Right ventricle myocardium inferior (tissue), 1 donor: ENCODE measurements at places on chromosomes 1 and 21.

DNA sequence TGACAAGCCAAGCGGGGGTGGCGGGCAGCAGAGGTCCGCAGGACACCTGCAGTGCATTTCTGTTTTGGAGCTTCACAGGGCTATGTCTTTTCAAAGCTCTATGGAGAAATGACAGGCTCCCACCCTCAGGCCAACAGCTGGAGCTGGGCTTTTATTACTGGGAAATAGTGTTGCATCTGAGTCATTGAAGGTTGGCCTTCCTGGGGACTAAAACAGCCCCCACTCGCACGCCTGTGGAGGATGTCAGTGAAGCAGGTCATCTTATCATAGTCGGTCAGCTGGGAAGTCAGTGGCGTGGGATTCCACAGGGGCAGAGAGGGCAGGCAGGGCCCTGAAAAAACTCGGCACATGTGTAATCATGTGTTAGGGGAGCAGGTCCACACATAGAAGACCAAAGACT, 55.3 kb downstream of the NTPCR start:
- DNase-seq: no peak

DNA sequence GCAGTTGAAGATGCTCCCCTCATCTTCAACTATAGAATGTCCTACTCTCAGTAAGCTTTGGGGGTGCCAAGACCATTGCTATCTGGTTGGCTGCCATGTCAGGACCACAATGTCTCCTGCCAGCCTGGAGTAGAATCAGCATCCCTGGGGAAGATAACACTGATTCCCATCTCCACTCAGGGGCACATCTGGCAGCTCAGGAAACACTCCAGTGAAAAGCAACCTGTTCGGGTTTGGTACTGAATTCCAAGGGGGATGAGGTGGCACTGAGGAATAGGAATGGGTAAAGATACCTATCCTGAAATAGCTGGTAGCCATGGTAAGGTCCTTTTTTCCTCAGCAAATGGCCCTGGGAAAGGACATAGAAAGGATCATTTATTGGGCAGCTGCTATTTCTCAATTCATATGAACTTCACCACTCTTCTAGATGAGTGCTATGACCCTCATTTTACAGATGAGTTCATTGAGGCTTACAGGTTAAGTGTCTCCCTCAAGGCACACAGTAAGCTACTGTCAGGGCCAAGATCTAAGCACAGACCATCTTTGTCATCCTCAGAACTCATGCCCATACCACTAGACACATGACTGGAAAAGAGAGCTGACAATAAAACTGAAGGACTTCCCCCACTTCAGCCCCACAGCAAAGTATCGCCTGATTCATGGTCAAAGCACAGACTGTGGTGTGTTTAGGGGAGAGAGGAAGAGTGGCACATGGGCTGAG, 31.4 kb downstream of the AK2 start:
- DNase-seq: no peak

GRCh38 chr1:61853583-61853982, 111.3 kb downstream of the PATJ start:
- DNase-seq: no peak

DNA sequence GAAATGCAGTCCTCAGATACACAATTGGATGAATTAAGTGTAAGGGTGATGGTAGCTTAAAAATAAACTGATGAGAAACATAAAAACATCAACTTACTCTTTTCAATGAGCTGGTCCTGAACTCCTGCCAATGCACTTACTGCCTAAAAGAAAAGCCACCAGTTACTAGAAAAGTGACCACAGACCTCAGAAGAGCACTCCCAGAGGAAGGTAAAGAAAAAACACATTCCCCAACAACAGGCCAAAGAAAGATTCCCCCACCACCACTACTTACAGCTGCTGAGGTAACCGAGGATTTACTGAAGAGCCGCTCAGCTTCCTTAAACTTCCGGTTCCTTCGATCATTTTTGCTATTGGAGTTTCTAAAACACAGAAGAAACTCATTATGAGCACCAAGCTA, 5.4 kb downstream of the MEAF6 start:
- no peak for DNase-seq

DNA sequence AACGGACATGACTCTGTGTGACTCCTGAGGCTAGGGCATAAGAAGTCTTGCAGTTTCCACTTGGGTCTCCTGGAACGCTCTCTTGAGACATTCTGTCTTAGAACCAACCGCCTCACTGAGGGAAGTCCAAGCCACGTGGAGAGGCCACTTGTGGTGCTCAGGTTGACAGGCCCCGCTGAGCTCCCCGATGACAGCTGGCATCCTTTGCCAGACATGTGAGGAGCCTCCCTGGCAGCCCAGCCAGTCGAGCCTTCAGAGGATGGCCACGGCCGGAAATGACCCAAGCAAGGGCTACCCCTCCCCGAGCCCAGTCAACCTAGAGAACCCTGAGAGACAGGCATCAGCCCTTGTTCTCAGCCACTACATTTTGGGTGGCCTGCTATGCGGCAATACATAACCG, 20.7 kb downstream of the PLEKHA6 start:
- DNase-seq: no peak

GRCh38 chr21:38956007-38956406, 150.3 kb downstream of the ETS2 start:
- no peak for DNase-seq

GRCh38 chr1:240341365-240342250, 249.9 kb downstream of the FMN2 start:
- no peak for DNase-seq

DNA sequence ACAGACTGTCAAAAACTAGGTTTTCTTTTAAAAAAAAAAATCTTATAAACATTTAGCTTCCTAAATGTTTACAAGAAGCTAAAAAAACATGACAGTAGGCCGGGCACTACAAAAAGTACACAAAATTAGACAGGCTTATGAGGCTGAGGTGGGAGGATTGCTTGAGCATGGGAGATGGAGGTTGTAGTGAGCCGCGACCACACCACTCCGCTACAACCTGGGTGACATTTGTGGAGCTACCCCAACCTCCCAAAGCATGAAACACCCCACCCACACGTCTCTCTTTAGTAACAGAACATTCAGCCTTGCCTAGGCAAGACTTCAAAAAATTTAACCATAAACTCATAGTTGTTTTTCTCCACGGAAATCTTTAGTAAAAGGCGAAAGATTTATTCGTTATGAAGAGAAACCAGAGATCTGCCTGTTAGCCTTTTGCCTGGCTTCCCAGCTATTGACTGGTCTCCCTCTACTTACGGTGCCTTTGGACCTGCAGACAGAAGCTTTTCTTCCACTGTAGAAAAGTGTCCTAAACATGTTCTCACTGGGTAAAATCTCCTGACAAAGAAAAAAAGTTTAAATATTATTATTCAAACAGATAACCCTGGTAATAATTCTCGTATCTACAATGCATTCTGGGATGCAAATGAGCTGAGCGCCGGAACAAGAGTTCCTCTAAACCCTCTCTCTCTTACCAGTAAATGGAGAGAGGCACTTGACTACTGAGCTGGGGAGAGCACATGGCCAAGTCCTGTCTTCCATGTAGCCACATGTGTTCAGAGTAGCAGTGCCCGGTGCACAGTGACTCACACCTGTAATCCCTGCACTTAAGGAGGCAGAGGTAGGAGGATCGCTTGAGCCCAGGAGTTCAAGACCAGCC, 9.2 kb downstream of the RNU5D-1 start:
- no peak for DNase-seq

DNA sequence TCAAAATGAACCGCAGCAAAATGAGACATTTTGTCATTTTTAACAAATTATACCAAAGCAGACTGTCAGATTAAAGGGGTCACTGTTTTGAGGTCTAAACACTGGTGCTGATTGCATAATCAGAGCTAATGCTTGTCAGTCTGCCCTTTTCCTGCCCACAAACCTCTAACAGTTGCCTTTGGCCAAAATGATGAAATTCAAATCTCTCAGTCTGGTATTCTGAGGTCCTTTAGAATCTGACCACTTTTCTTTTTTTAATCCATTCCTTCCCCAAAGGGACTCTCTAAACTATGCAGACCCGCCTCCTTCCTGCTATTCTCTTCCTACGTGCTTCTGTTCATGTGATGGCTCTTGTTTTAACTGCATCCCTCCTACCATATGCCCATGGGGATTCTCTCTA, 145.2 kb upstream of the SPATA6 start:
- DNase-seq: no peak

DNA sequence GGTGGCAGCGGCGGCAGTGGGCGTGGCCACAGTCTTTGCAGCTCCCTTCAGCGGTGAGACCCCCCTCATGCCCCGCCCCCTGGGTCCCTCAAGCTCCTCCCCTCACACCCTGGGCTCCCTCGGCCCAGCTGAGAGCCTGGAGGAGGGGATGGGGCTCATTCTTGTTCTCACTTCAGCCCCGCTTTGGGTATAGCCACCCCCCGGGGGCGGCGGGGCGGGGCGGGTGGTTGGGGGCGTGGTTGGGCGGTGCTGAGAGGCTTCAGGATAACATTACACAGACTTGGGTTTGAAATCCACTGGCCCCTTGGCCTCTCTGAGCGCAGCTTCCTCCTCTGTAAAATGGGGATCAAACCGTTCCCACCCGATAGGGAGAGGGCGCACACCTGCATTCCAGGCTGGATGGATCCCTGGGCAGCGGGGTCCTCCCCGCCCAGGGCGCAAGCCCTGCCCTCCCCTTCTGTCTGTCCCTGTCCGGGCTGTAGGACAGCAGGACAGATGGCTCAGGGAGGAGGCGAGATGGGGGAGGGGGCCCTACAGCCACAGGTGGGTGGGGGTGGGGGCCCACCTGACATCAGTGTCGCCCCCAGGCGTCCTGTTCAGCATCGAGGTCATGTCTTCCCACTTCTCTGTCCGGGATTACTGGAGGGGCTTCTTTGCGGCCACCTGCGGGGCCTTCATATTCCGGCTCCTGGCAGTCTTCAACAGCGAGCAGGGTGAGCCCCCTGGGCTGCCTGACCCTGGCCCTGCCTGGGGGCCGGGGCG, 5.1 kb downstream of the CLCNKA start:
- peak; percentile 27 for DNase-seq

- no peak for DNase-seq
Observed at GRCh38 chr1:189644970-189645369, 832.7 kb downstream of the BRINP3 start.

- DNase-seq: no peak
Observed at GRCh38 chr1:151584278-151584677, 27.6 kb upstream of the SNX27 start.

DNA sequence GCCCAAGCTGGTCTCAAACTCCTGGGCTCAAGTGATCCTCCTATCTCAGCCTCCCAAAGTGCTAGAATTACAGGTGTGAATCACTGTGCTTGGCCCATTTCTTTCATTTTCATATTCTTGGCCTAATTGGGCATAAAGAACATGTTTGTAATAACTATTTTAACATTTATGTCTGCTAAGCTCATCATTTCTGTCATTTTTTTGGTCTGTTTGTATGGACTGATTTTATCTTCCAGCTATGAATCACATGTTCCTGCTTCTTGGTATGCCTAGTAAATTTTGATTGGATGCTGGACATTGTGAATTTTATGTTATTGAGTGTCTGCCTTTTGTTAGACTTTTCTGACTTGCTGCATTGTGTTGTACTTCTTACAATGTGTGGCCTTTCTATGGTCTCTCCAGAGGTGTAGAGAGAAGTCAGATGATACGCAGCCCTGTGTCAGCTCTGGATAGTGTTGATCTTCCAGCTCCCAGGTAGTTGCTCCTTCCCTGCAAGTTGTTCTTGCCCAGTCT, 39.0 kb upstream of the PPM1J start:
- DNase-seq: no peak

DNA sequence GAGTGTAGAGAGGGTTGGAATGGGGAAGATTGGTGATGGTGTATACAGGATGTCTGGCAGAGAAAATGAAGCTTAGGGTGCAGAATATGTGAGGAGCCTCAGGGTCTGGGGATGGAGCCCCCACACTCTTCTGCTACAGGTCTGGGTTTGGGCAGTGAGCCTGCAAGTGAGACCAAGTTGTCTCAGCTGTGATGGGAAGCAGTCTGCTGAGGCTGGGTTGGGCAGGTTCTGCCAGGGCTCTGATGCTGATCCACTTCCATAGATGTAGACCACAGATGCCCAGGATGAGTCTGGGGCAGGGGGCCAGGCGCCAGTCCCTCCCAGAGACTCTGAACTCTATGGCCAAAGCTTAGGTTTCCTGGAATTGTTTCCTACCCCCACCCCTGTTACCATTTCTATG, 516.9 kb downstream of the PTPRU start:
- DNase-seq: no peak

- DNase-seq: no peak
Observed at GRCh38 chr1:60896701-60897363, 185.5 kb upstream of the NFIA start.

DNA sequence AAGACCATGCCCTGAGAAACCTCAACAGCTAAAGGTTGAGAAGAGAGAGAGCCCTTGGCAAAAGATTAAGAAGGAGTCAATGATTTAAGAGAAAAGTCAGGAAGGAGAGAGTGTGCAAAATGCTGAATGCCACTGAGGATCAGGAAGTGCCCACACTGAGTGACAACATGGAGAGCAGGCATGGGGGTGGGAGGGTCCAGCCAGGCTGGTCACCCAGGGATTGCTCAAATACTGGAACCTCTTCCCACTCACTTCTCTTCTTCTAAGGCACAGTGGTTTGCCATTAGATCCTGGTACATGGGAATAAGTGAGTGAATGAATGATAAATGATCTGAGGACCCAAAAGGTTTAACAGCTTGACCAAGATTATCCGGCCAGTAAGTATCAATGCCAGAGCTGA, 11.1 kb downstream of the PRR9 start:
- DNase-seq: no peak

GRCh38 chr1:107972391-107973180, 7.6 kb upstream of the VAV3 start:
- DNase-seq: no peak

- DNase-seq: no peak
Observed at GRCh38 chr1:85240643-85241042, 18.8 kb downstream of the C1orf52 start.

- DNase-seq: no peak
Observed at GRCh38 chr1:217525773-217526490, 105.0 kb downstream of the GPATCH2 start.

DNA sequence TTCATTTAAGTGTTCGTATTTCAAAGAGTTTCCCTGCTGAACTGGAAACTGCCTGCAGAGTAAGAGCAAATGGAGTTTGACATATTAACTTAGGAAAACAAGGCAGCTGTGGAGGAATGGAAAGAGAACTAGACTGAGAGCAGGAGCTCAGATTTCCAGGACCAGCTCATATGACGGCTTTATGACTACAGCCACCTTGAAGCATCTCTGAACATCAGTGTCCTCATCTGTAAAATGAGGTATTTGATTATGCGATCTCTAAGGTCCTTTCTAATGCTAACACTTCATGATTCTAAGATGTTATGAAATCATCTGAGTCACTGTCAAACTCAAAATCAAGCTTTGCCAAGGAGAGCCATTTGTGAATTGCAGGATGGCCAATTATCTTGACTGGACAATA, 112.3 kb downstream of the PRRX1 start:
- no peak for DNase-seq

GRCh38 chr1:36542962-36543515, 60.3 kb upstream of the CSF3R start:
- DNase-seq: no peak
